ENCODE measurements at places on chromosomes 5 and 9. TPM values are rescaled to one million over a fixed set of nuclear protein-coding genes. Genes with fewer than 3 reads are reported as not detected.

- H3K36me3 ChIP-seq, result peaks cover 2% of the 10 kb centered on the region
- H3K4me1 ChIP-seq, result no peaks in the 10 kb centered on the region
- H3K27me3 ChIP-seq, result no peaks in the 10 kb centered on the region
- no peak for DNase-seq
- H3K27ac ChIP-seq, result no peak overlapping the region
- H3K4me3 ChIP-seq, result no peak overlapping the region
Measured at GRCh38 chr9:75983319-75984045, 93.0 kb downstream of the PCSK5 start.

GRCh38 chr5:142053426-142054151 is 40.8 kb upstream of the GNPDA1 start:
- H3K4me3 ChIP-seq, result no peak overlapping the region
- H3K4me1 ChIP-seq, result no peaks in the 10 kb centered on the region
- no peaks in the 10 kb centered on the region for H3K36me3 ChIP-seq
- no peak for DNase-seq

- H3K36me3 ChIP-seq, result peaks cover 6% of the 10 kb centered on the region
- DNase-seq, result no peak
- H3K27me3 ChIP-seq, result no peaks in the 10 kb centered on the region
Measured at GRCh38 chr9:93668261-93668871, 92.0 kb downstream of the PHF2 start.

DNA sequence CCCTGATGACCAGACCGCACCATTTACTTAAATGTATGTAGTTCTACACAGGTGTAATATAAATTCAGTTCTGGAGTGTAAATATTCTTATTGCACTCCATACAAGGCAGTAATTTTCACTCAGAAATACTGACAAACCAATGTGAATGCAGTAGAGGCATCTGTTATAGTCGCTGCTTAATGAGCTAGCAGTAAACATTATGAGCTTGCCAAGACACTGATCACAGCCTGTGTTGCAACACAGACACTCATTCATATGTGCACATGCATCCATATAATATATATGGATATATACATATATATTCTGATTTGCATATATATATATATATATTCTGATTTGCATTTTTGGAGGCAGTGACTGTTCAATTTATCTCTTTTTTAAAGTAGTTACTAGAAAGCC is 435.1 kb upstream of the ST8SIA4 start:
- no peak overlapping the region for H3K4me3 ChIP-seq
- H3K4me1 ChIP-seq, result no peaks in the 10 kb centered on the region
- H3K36me3 ChIP-seq, result no peaks in the 10 kb centered on the region

EGFLAM gene
- total RNA-seq, result not detected

DNA sequence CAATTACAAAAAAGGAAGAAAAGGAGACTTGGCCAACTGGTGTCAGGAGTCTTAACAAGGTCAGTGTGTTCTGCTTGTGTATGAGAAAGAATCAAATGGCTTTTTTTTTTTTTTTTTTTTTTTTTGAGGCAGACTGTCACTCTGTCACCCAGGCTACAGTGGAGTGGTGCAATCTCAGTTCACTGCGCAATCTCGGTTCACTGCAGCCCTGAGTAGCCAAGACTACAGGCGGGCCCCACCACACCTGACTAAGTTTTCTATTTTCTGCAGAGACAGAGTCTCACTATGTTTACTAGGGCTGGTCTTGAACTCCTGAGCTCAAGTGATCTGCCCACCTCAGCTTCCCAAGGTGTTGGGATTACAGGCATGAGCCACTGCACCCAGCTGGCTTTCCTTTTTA is 3.1 kb upstream of the IL7R start:
- H3K27me3 ChIP-seq, result no peaks in the 10 kb centered on the region
- H3K36me3 ChIP-seq, result no peaks in the 10 kb centered on the region
- peak; percentile 82 for DNase-seq
- peak overlapping the region; percentile 99 for H3K27ac ChIP-seq
- H3K4me1 ChIP-seq, result peaks cover 55% of the 10 kb centered on the region

GRCh38 chr9:120875195-120875565 is 1.8 kb downstream of the PHF19 start:
- H3K36me3 ChIP-seq, result peaks cover 27% of the 10 kb centered on the region
- no peak for DNase-seq
- H3K27ac ChIP-seq, result peak overlapping the region; percentile 87
- peaks cover 24% of the 10 kb centered on the region for H3K4me1 ChIP-seq

DNA sequence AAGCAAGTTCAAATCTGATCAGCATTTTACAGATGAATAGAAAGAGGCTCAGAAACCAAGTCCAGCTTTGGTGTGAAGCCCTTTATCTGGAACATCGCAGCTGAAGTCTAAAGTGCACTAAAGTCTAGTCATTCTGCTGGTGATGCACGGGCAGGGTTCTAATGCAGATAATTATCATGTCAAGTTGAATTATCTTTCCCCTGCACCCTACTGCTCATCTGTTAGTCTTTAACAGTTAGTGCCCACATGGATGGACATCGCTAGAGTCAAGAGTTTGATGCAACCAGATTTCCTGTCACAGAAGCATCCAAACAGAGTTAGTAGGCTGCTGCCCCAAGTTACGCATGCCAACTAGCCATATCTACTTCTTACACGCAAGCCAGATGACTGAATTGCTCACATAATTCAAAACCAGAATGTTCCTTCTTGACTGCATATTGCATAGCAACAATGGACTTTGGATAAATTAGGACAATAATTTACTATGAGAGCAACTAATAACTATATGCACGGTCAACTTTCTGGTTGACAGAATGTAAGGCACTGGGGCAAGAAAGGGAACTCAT is 1.6 kb upstream of the TOMM5 start:
- H3K4me3 ChIP-seq, result no peak overlapping the region
- H3K27me3 ChIP-seq, result no peaks in the 10 kb centered on the region
- DNase-seq, result no peak
- peaks cover 3% of the 10 kb centered on the region for H3K36me3 ChIP-seq
- peaks cover 17% of the 10 kb centered on the region for H3K4me1 ChIP-seq

THBS4 gene
- total RNA-seq, result 1.1 TPM

GRCh38 chr5:53071738-53072137 is 37.8 kb downstream of the MOCS2 start:
- H3K36me3 ChIP-seq, result no peaks in the 10 kb centered on the region
- H3K4me1 ChIP-seq, result no peaks in the 10 kb centered on the region
- H3K27me3 ChIP-seq, result no peaks in the 10 kb centered on the region
- no peak for DNase-seq

FOXI1 gene
- not detected for total RNA-seq

GRCh38 chr5:71829206-71829605 is 110.1 kb downstream of the CARTPT start:
- H3K27me3 ChIP-seq, result no peaks in the 10 kb centered on the region
- no peaks in the 10 kb centered on the region for H3K4me1 ChIP-seq
- H3K36me3 ChIP-seq, result no peaks in the 10 kb centered on the region
- no peak for DNase-seq

DNA sequence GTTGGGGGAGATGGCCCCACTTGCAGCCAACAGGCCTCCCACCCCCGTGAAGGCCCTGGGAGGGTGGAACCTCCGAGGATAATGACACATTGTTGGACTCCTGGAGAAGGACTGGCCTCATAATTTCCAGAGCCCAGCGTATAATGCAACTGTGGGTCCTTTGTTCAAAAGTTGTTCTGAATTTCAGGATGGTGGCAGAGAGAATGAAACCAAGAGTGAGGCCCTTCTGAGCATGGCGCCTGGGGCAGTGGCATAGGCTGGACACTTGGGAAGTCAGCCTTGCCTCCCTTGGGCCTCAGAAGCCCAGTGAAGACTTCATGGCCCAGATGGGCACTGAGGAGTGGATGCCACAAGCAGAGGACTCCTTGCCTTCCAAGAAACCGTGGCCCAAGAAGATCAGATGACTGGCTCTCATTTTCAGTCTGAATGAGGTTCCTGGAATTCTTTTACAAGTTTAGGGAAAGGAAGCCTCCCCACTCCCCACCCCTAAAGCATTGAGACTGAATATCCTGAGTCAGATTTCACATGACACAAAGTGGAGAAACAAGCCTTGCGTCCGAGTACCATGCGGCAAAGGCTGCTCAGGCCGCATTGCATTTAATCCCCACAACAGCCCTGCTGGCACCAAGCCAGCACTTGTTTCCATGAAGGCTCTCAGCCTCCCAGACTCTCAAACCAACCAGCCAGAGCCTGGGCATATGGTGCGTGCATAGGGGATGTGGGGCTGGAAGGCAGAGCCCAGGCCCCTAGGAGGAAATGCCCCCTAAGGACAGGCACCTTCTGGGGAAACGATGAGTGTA is 96.7 kb upstream of the SMIM23 start:
- no peaks in the 10 kb centered on the region for H3K36me3 ChIP-seq
- H3K4me1 ChIP-seq, result no peaks in the 10 kb centered on the region
- H3K27me3 ChIP-seq, result peaks cover 25% of the 10 kb centered on the region
- DNase-seq, result no peak
- H3K4me3 ChIP-seq, result no peak overlapping the region

FCN2 gene
- total RNA-seq, result not detected
